ENCODE measurements at places on chromosomes 13 and 19.
A peak's percentile ranks its signal among the peaks of the same experiment; 100 is the strongest.

DNA sequence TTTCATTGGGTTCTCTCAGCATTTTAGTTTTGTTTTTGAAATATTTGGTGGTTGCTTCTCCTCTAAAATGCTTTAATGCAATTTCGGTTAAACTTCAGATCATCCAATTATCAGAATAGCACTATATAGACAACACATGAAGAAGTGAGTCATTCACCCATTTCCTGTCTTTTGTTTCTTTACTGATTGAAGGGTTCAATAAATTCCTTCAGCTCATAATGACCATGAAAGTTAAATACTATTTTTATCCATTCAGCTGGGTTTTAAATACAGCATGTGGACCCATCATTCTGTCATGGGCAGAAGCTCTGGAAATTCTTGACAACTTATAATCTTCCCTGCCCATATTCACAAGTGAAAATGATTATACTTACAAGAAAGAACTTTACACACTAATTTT lies 187.2 kb downstream of the ITGBL1 start:
- DNase-seq, result no peak

DNA sequence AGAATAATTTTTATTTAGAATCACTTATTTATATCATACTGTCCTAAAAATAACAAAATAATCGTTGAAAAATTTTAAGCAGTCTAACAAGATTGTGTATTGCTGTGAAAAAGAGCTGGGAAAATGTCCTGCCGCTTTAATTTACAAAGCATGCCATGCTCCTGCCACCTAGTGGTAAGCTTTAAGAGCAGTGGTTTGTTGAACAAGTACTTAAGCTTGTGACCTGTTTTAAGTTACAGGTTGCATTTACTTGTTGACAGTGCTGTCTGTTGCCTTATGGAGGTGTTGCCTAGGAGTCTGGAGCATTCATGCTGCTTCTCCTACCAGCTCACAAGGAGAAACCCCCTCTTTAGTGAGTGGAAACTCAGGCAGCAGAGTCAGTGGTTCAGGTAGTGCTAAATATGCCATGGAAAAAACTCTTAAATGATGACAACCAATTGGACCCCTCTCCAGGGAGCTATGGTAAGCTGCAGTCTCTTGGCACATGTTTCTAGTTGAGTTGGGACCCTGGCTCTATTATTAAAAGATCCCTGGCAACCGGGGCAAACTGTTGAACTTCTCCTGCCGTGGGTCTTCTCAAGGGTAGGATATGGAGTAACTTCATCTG lies 68.4 kb downstream of the SPATA13 start:
- DNase-seq, result peak; percentile 19

- no peak for DNase-seq
Observed at GRCh38 chr19:10964903-10965302, 4.1 kb downstream of the SMARCA4 start.

- DNase-seq, result no peak
Observed at GRCh38 chr13:110500341-110500740, 61.2 kb downstream of the RAB20 start.

GRCh38 chr19:12034198-12034597 lies 1.3 kb downstream of the ZNF433 start:
- no peak for DNase-seq

GRCh38 chr13:113002206-113002912 lies 33.3 kb downstream of the MCF2L start:
- no peak for DNase-seq

DNA sequence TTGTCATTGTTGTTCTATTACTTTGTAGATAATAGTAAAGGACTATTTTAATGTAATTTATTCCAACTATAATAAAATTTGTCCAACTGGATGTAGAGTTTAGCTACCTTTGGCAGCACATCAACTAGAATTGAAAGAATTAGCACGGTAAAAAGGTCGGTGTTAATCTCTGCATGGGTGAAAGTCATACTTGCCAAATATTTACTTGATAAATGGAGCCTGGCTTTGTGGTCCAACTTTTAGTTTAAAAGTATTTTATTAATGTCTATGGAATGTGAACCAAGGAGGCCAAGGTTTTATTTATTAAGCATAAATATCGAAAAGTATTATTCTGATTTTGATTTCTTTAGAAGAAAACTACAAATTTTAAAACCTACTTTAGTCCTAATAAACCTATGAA lies 1389.0 kb downstream of the PCDH9 start:
- DNase-seq, result no peak

DNA sequence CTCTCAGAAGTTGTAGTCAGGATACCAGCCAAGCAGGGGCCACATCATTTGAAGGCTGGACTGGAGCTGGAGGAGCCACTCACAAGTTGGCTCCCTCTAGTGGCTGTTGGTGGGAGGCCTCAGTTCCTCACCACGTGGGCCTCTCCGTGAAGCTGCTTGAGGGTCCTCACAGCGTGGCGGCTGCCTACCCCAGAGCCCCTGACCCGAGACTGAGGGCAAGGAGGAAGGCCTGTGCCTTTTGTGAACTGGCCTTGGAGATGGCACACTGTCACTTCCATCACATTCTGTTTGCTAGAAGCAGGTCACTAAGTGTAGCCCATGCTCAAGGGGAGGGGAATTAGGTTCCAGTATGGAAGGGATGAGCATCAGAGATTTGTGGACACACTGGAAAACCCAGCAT lies 14.6 kb downstream of the GNA11 start:
- DNase-seq, result no peak

DNA sequence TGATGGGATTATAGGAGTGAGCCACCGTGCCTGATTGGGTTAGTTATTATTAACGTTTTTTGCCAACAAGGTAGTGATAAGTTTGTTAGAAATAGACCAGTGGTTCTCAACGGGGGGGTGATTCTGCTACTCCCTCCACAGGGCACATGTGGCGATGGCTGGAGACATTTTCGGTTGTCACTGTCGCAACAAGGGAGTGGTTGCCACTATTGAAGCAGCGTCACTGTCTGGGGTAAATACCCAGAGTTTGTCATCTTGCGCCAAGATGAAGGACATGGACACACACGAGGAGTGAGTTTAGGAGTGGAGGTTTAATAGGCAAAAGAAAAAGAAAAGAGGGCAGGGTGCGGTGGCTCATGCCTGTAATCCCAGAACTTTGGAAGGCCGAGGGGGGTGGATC lies 18.9 kb downstream of the ADGRE3 start:
- no peak for DNase-seq

Measured in fibroblast of skin of left biceps (primary cell).